ENCODE measurements at places on chromosomes 5 and 9.

DNA sequence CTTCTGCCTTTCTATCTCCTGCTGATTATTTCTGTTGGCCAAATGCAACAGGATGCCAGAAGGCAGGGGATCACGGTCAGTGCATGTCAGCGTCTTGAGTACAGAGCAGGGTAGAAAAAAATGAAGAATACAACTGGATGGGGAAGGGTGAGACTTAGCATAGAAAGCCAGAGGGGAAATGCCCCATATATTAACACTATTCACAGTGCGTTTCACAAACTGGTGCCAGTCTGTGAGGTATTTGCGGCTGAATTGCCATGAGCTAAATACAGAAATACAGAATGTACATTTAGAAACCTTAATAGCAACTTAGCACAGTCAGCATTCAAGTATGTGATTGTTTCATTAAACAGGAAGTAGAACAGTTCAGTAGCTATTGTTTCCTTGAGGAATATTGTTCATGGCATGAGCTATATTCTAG, 31.0 kb upstream of the SLC1A3 start:
- no peak for DNase-seq

GRCh38 chr5:154947778-154948177, 6.9 kb downstream of the MRPL22 start:
- no peak for DNase-seq

DNA sequence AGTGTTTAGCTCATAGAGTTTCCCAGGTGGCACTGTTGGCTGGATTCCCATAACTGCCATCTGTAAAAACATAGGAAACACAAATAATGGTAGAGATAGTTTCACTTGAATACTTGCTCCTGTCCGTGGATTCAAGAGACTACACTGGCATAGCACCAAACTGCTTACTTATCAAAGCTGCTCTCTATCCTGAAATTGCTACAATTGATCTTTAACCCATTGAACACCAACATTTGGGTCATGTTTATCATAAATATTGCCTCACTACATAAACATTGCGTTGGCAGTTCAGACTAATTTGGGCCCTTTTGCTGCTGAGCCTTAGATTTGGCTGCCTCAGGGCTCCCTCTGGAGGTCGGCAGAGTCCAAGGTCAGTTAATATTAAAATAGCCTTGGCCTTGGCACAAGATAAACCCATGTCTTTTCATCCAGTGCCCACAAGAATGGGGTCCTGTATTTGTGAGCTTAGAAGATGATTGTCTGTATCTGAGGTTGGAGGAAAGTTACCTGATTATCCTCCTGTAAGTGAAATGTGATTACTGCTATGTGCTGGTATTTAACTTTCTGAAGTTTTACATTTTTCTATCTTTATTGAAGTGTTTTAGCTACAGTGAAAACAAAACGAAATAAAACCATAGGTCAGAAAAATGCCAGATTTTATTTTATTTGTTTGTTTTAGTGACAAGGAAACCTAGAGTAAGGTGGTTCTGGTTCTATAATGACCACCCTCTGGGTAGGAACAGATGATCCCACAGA, 4.0 kb upstream of the RANBP3L start:
- DNase-seq = no peak

- no peak for DNase-seq
Measured at GRCh38 chr5:39774605-39775004, 349.8 kb upstream of the DAB2 start.

GRCh38 chr5:33433303-33434240, 7.2 kb upstream of the TARS1 start:
- no peak for DNase-seq

GRCh38 chr9:4985386-4986266, 554 bp downstream of the JAK2 start:
- DNase-seq = no peak

DNA sequence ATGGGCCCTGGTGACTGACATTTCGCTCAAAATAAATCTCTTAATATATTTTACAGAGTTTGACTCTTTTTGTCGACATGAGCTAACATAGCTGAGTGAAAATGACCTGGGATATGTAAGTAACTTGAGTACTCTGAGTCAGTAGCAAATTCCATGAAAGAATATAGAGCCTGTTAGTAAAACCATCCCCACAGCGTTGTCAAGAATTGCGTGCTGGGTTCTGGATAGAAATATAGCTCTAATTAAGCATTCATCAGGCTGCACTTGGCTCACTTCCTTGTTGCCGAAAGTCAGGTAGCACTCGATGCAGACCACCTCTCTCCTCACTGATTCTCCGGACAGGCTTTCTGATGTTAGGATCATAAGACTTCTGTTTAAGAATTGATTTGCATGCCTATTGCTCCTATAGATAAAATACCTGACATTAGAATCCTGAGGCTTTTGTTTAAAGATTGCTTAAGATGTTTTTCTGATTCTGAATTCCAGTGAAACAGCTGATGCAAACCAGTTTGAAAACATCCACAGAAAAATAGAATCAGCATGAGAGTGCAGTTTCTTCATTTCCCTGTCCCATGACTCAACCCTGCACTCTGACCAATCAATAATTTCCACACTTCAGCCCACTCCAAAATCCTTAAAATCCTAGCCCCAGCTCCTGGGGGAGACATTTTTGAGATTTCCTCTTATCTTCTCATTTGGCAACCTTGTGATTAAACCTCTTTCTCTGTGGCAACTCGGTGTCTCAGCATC, 310.6 kb downstream of the DIRAS2 start:
- DNase-seq = no peak

DNA sequence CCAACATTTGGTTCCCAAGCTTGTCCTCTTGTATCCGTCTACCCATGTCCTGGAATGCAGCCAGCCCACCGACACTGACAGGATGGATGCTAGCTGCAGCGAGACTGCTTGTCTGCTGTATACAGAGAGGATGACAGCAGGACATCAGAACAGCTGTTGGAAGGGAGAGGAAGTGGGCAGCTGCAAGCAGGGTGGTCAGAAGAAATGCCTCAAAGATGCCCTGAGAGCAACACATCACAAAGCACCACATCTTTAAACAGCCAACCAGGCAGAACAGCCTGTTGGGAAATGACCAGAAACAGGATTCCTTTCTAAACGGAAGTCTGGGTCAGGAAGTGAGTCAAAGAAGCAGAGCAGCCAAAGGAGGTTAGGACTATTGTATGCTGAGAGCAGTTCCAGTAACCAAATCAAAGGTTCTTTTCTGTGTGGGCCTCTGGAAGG, 219.1 kb downstream of the NDUFS4 start:
- no peak for DNase-seq

DNA sequence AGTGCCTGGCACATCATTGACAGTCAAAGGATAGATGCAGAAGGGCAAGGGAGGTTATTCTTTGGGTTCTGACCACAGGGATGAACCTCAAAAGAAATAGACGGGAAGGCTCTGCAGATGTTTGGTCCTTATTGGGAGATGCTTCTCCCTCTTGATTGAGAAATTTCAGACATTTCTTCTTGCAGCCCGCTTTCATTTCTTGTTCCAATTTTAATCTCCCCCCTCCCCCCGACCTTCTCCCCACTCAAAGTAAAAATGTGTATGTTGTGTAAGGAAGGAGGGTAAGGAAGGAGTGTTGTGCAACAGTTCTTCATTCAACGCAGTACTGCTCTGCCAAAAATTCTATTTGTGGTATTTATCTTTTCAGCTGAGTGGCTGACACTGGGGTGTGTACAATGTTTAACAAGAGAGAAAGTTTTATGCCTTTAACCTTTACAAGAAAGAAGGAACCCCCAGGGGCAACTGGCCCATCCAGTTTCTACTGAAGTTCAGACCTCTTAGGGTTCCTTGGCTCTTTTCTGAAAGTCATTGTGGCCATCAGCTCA, 46.3 kb upstream of the TNFSF15 start:
- DNase-seq = no peak

DNA sequence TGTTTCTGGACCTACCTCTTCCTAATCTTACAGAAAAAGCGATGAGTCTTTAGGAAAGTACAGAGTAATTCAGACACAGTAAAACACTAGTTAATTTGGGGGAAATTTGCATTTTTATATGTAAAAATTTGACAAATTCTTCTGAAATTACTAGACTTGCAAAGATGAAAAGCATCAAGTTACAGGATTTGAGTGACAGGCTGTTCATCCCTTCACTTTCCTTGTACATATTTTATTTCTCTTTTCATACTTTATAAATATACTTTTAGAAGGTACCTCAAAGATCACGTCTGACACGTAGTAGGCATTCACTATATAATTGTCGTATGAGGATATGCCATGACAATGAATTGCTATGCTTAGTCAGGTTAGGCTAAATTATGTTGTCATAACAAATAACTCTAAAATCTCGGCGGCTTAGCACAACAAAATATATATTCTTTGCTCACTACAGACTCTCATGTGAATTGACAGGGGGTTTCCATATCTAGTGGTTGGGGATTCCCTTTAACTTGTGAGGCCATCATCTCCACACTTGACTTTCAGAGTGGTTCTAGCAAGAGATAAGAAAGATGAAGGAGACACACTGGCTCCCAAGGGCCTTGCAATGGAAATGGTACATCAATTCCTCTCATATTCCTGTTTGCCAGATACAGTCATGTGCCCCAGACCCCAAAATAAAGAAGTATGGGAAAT, 154.1 kb upstream of the TUT7 start:
- no peak for DNase-seq

GRCh38 chr5:127450046-127450445, 67.4 kb upstream of the PRRC1 start:
- DNase-seq = no peak

DNA sequence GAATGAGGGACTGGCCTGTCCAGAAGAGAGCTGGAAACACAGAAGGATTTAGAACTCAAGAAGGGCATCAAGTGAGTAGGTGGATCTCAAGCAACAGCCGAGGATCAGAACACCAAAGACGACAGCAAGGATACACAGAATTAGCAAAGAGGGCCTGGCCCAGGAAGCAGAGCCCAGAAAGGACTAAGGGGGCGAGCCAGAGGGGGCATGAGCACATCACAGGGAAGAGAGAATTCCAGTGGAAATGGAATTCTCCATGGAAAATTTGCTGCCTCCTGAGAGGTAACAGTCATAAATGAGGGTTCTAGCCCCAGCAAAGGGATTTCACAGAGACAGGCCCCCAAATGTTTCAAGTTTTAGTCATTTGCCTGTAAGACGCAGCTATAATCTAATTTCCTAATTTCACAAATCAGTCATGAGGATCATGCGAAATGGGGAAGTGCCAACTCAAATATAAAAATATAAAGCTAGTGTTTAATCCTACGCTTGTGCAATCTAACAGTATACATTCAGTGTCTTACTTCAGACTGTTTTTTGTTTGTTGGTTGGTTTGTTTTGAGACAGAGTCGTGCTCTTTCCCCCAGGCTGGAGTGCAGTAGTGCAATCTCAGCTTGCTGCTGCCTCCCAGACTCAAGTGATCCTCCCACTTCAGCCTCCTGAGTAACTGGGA, 46.7 kb downstream of the FNBP1 start:
- DNase-seq = no peak

DNA sequence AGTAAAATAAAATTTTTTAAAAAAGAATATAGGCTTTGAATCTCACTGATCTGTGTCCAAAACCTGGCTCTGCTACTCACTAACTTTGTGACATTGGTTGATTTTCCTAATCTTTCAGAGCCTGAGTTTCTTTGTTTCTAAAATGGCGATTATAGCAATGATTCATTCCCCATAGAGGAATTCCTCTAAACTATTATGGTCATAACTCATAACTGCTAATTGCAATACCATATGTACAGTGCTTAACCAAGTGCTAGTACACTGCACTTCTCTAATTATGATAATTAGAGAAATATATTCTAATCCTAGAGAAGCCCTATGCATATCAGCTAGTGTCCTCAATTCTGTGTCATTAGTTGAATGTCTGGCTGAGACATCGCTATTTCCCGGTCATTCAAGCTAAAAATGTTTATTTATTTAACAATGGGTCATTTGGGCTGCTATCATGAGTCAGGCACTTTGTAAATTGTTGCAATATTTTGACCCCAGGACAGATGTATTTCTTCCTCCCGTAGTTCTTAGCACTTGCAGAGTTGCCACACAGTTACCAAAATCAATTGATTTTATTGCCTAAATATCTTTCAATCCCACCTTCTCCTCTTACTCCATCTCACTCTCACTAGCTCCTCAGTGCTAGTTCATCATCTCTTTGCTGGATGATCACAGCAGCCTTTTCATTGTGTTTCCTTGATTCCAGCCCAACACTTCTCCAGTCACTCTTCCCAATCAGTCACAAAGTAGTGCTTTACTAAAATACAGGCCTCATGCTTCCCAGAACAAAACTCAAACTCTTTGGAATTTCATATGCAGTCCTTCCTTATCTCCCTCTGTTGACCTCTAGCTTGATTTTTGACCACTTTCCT, 200.9 kb upstream of the PAPPA start:
- DNase-seq = no peak

DNA sequence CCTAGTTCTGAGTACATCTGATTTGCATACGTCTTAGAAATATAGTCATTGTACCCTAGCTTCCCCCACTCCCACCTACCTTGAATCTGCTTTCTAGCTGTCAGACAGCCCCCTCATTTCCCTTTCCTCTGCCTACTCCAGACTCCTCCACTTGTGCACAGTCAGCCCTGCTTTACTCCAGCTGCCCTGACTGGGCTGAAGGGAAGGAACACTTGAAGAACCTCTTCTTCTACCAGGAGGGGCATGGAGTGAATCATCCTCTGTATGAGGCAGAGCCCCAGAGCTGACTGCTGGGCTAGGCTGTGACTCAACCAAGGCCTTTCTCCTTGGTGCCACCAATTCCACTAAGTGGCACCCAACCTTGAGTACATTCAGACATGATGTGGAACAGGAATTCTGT, 18.1 kb upstream of the ZFR start:
- no peak for DNase-seq

DNA sequence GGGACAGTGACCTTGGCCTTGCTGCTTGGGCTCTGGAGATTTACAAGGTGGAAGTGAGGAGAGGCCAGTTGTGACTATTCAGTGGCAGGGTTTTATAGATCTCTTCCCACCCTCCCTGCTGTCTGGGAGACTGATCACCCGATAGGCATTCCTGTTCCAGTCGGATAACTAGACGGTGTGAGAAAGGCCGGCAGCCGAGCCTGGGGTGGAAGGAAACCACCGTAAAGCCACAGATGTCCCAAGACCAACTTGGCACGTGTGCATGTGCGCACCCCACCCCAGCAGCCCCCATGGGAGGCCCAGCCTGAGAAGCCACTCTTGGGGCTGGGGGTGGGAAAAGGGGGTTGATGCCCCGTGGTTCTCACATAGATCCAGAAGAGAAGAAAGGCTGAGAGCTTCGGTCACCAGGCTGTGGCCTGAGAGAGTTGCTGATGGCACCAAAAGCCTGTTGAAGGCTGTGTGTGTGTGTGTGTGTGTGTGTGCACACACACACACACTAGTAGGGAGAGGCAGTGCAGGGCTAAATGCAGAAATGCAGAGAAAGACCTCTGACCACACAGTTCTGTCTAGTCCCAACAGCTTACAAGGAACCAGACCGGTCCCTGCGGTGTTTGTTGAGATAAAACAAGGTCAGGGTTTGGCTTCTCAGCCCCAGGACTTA, 225.8 kb downstream of the FANCC start:
- no peak for DNase-seq

- DNase-seq = no peak
Measured at GRCh38 chr9:110744715-110745384, 76.3 kb downstream of the MUSK start.

- DNase-seq = no peak
Measured at GRCh38 chr5:56516441-56516840, 283.3 kb upstream of the ANKRD55 start.

- no peak for DNase-seq
Measured at GRCh38 chr9:10045598-10045997, 567.2 kb downstream of the PTPRD start.

- no peak for DNase-seq
Measured at GRCh38 chr5:149765932-149766331, 35.8 kb downstream of the PPARGC1B start.
